Caco-2 (cell line): ENCODE measurements at places on chromosomes 16 and 17. TPM values are rescaled to one million over a fixed set of nuclear protein-coding genes. Genes with fewer than 3 reads are reported as not detected.

GRCh38 chr16:19400711-19401110 lies 17.0 kb upstream of the TMC5 start:
- no peak for DNase-seq

The ATP1B2 gene
- total RNA-seq = 0.11 and 0.14 TPM in 2 replicates

The MYH13 gene
- total RNA-seq = not detected in 2 replicates

The ABCA5 gene
- 10.0 and 11.0 TPM in 2 replicates for total RNA-seq
